ENCODE measurements at places on chromosomes 2 and 18.

DNA sequence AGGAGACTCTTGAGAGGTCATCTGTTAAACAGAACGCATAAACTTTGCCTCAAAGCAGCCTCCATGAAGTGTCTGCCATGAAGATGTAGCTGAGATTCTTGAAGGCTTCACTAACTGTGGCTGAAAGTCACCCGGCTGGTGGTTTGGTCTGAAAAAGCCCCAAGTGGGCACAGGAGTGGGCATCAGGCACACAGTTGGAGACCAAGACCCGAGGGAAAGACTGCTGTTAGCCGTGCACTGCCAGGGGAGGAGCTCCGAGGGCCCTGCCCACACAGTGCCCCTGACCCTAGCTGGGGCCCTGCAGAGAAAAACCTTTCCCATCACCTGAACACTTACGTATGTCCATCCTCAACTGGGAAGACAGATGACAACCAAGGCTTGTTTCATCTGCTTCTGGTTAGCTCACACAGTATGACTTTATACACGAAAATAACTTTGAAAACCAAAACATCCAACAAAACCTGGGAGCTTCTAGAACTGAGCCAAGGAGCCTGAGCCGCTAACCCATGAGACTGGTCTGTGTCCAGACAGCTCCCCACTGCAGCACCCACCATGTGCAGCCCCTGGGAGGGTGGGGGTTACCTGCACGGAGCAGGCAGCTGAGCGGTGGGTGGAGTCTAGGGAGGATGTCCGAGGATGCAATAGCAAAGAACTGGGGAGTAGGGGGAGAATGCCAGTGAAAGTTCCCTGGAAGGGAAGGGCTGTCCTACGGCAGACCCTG, 15.4 kb downstream of the HJURP start:
- DNase-seq = no peak

DNA sequence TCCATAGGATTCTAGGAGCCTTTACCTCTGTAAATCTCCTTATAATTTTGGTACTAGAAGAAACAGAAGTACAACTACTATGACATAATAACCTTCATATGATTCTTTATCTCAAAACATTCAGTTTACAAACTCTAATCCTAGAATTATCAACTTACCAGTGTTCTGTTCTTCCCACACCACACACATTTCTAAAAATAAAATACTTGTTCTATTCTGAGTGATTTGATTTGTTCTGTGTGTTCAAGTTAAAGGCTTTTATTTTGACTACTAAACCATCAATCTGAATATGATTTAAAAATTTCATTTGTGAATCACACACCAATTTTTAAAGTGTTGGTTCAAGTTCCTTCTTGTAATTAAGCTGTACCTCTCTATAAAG, 16.0 kb downstream of the CYTIP start:
- DNase-seq = no peak

DNA sequence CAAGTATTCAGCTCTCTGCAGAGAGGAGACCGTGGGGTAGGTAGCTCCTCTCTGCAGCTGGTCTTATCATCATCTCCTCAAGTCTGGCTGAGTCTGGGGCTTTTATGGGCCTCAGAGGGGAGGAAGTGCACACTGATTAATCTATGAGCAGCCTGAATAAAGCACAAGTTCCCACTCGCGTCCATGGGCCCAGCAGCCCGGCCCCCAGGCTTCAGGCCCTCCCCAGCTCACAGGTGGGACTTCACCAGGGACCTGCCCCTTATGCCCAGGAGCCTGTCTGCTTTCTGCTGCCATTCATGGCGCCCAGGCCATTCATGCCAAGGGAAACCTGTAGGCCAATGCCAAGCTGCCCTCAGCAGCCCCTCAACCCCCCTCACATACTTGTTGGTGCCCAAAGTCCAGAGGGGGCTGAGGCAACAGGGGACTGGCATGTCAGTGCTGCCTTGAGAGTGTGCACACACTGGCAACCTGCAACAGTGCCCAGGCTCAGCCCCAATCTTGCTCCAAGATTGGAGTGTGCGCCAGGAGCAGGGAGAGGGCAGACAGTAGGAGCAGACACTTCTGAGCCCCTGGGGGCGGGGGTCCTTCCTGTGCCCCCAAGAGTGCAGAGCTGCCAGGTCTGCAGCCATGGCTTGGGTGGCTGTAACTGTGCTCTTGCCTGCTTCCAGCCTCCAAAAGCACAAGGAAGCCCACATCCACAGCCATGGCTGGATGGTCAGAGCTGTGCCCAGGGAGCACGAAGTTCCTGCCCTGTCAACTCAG, 375.6 kb upstream of the VWC2L start:
- DNase-seq = no peak

DNA sequence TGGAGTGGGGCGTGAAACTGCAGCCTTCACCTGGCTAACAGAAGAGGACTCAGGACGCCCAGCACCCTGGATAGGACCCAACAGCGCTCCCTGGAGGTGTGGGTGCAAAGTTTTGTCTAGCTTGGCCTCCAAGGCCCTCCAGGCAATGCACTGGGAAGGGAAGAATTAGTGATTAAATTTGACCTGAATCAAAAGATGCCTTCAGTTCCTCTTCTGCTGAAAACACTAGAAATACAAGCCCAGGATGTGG, 779 bp upstream of the TRIB2 start:
- no peak for DNase-seq

GRCh38 chr2:72770879-72771461, 54.9 kb downstream of the EXOC6B start:
- DNase-seq = no peak

DNA sequence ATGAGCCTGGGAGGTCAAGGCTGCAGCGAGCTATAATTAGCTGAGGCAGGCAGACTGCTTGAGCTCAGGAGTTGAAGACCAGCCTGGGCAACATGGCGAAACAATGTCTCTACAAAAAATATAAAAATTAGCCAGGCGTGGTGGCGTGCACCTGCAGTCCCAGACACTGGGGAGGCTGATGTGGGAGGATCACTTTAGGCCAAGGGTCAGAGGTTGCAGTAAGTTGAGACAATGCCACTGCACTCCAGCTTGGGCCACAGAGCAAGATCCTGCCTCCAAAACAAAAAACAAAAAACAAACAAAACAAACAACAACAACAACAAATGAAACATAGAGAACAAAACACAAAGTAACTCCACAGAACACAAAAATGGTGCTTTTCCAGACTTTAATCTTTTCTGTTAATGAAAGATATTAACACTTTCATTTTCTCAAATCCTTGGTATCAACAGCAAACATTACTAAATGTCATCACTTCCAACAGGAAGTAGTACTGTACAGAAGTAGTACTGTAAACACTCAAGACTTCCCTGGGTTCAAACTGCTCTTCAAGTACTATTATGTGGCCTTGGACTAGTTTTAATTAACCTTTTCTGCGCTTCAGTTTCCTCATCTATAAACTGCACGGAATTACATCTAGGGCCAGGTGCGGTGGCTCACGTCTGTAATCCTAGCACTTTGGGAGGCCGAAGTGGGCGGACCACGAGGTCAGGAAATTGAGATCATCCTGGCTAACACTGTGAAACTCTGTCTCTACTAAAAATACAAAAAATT, 27.9 kb downstream of the PUM2 start:
- DNase-seq = no peak

- DNase-seq = no peak
These were observed 1.4 kb upstream of the TTL start for GRCh38 chr2:112480530-112481049.

GRCh38 chr18:48673853-48674721, 135.3 kb downstream of the CTIF start:
- DNase-seq = no peak

- no peak for DNase-seq
These were observed 128.5 kb downstream of the COPS8 start for GRCh38 chr2:237214030-237214675.

GRCh38 chr2:16311521-16312440, 353.9 kb downstream of the CYRIA start:
- DNase-seq = no peak

GRCh38 chr2:217477583-217477982, 525.2 kb downstream of the TNS1 start:
- DNase-seq = no peak

DNA sequence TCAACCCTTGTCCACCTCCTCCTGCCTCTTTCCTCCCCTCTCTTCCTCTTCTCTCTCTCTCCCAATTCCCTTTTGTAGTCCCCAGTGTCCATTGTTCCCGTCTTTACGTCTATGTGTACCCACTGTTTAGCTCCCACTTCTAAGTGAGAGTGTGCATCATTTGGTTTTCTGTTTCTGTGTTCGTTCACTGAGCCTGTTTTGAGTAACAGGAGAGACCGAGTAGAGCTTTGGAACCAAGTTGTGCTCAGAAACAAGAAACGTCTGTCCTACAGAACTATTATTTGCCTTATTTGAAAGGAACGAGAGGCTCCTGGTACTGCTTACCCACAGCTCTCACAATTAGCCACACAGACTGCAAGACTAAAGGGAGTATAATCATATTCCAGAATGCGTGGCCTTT, 50.1 kb upstream of the MAPRE2 start:
- no peak for DNase-seq

GRCh38 chr2:70979180-70979488, 704 bp downstream of the ANKRD53 start:
- no peak for DNase-seq

GRCh38 chr2:44170311-44170717, 1.6 kb downstream of the PPM1B start:
- DNase-seq = no peak

GRCh38 chr2:73896362-73897239, 3.8 kb downstream of the ACTG2 start:
- DNase-seq = no peak

- no peak for DNase-seq
These were observed 1154.4 kb downstream of the DPP10 start for GRCh38 chr2:115596659-115597375.

- no peak for DNase-seq
These were observed 14.8 kb upstream of the SRBD1 start for GRCh38 chr2:45625824-45626223.

DNA sequence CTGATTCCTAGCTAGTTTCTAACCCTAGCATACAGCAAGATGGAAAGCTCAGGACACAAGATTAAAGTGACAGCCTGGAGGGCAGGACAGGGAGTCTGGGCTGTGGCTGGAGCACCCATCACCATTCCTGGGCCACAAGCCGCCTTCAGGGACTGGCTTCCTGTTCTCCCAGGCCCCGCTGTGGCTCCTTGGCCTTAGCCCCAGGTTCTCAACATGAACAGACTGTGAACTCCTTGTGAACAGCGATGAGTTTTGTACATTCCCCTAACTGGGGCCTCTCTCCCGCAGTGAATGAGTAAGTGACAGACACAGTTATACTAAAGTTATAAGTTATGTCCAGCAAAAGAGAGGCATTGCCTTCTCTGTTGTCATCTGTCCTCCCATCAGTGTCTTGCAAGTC, 35.9 kb upstream of the SLC14A1 start:
- no peak for DNase-seq

DNA sequence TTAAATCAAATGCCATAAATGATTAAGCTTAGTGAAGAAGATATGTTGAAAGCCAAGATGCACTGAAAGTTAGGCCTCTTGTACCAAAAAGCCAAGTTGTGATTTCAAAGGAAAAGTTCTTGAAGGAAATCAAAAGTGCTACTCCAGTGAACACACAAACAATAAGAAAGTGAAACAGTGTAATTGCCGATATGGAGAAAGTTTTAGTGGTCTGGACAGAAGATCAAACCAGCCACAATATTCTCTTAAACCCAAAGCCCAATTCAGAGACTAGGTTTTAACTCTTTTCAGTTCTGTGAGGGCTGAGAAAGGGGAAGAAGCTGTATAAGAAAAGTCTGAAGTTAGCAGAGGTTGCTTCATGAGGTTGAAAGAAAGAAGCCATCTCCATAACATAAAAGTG, 101.8 kb upstream of the RPE start:
- no peak for DNase-seq

- DNase-seq = no peak
These were observed 20.9 kb upstream of the TEX44 start for GRCh38 chr2:231571661-231572191.

DNA sequence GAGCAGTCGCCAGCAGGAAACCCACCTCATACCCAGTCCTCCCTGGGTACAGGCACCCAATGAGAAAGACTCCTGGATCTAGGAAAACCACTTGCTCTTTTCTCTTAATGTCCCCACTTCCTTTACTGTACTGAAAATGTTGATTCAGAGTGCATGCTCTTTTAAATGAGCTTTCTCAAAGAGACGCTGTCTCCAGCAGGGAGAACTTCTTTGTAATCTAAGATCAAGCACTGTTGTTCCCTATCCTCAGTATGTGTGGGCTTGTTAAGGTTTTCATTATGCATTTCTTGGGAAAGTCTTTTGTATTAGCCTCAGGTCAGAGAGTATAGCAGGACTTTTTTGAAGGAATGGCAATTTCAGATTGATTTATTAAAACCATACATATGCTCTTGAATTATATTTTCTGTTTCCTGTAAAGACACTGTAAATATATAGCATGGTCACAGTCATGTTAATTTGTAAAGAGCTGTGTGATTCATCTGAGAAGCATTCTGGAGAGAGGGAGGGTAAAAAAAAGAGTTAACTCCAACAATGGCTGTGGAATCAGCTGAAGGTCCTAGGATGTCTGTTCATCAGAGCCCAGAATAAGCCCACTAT, 178.1 kb downstream of the MGAT5 start:
- no peak for DNase-seq

- DNase-seq = no peak
These were observed 124.2 kb upstream of the SATB2 start for GRCh38 chr2:199581935-199582360.

GRCh38 chr18:668260-668659, 10.8 kb downstream of the TYMS start:
- DNase-seq = no peak

GRCh38 chr18:5630900-5631413, 87.2 kb upstream of the EPB41L3 start:
- no peak for DNase-seq

DNA sequence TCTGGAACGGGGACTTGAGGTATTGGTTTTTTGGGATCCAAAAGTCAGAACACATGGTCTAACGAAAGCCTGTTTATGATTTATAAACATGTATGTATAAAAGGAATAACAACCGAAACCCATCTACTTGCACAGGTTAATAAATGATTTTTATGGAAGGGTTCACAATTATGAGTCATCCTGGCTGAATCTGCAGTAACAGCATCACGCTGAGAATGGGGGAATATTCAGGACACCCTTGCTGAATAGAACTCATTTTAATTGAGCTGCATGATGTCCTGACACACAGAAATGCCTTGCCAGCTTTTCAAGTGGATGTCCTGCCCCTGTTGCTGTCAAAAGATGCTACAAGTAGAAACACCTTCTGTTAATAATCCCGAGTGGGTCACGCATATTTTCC, 54.7 kb upstream of the TGFA start:
- no peak for DNase-seq

- DNase-seq = no peak
These were observed 34.5 kb downstream of the ADCYAP1 start for GRCh38 chr18:939166-939565.

- DNase-seq = no peak
These were observed 3.2 kb downstream of the FARSB start for GRCh38 chr2:222652491-222653255.

- no peak for DNase-seq
These were observed 528.3 kb downstream of the PARD3B start for GRCh38 chr2:205073433-205074020.

- no peak for DNase-seq
These were observed 137.5 kb downstream of the DYM start for GRCh38 chr18:49322765-49323490.
